ENCODE measurements at places on chromosomes 6 and 20.

DNA sequence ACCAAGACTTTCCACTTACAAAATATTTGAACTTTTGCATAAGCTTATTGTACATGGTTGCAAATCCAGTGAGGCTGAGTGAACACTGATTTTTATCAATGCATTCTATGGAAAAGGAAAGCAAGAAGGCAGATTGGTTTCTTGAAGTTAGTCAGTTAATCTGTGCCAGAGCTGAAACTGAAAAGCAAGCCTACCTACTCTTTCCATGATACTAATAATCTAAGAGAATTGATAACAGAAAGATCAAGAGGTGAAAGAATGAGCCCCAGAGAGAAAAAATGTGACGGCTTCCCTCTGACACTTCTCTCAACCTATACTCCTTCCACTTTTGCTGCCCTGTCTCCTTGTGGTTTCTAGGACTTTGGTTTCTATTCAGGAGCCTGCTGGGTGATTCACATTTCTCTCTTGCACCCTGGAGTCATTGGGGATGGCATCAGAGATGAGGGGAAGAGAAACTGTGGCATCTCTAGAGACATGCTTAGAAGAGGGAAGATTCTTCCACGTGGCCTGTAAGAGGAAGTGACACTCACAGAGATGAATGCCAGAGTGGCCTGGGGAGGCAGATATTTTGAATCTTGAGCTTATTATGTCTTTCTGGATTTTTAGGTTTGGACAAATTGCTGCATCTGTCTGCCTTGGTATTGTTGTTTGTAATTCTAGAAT, 158.6 kb upstream of the RIMS1 start:
- DNase-seq: no peak

DNA sequence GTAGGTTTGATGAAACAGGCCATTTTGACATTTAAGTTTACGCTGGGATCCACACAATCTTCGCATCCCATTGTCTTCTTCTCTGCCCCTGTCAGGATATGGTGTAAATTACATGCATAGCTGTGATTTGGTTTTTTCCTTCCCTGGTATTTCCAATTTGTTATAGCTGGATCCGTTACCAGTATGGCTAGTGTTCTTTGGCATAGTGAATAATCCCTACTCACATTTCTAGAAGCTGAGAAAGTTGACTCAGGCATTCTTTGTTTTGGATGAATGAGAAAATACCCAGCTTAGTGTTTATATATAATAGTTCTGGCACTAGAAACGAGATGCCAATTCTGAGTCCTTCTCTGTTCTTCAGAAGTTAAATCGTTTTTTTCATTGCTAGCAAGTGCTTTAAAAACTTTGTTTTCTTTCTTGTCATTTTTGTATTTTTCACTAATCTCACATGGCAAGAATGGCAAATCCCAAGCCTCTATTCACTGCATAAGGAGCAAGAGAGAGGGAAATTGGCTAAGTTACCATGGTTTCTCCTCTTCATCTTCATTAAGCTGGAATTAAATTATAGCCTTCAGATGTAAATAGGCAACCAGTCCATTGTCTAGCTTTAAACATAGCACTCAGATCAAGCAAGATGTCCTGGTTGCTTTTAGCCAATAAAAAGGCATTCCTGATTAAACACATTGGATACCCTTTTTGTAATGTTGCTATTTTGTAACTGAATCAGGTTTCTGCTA, 91.9 kb upstream of the LAMP5 start:
- DNase-seq: no peak

DNA sequence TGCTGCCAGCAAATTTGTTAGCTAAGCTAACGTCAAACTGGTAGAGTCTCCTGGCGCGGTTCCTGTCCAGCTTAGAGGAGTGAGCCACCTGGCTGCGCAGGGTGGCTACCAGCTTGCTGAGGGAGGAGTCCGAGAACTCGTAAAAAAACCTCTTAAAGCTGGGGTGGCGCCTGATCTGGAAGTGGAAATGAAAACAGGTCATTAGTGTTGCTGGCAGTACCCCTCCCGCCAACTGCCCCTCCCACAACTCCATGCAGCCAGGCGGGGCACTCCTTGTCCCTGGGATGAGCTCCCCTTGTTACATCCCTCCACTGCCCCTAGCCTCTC, 17.3 kb downstream of the BNIP5 start:
- DNase-seq: no peak

DNA sequence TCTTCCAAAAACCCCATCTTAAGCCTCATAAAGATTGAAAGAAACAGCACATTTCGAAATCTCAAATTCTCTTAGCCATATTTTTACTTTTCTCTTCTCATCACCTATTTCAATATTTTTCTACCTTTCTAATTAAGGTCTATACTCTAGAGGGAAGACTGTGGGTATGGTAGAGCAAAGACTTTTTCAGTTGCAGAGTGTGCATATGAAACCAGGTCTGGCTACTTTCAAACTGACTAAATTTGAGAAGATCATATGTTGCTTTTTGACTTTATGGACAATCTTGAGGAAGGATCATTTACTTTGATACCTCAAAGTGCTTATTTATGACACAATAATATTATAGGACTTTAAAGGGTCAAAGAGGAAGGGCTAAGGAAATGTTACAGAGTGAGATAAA, 20.7 kb downstream of the FILIP1 start:
- DNase-seq: no peak

GRCh38 chr6:96939007-96939805, 14.7 kb downstream of the KLHL32 start:
- no peak for DNase-seq

DNA sequence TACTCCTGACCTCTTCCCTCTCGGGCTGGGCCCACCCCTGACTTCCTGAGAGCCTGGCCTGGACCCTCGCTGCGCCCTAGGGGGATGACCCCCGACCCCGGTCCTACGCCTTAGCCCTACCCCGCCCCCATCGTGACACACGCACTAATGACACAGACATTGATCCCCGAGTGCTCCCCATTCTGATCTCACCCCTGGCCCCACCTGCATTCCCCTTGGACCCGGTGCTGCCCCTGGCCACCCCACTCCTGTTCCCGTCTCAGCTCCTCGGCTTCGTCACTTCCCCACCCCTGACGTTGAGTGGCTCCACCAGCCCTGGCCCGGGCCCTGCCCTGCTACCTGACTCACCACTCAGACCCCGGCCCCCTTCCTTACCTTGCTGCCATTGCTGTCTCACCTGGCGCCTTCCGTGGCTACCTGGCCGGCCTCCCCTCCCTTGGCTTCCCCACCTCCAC, 12.1 kb downstream of the RBCK1 start:
- no peak for DNase-seq

DNA sequence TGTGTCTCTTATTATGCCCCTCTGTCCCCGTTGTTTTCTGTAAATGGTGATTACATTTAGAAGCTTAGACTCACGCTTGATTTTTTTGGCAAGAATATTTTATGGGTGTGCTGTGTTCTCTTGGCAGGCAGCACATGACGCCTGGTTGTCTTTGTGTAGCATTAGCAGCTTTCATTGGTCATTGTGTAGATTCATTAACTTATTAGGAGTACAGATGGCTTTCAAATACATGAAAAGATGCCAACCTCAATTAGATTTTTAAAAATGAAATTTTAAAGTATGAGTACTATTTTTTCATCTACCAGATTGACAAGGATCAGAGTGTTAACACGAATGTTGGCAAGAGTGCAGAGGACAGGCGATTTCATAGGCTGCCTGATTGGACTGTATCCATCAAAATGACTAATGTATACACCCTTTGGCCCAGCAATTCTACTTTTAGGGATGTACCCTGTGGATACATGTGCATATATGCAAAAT, 15.2 kb downstream of the COX4I2 start:
- DNase-seq: no peak

GRCh38 chr6:92989656-92990055, 429.7 kb downstream of the EPHA7 start:
- DNase-seq: no peak

DNA sequence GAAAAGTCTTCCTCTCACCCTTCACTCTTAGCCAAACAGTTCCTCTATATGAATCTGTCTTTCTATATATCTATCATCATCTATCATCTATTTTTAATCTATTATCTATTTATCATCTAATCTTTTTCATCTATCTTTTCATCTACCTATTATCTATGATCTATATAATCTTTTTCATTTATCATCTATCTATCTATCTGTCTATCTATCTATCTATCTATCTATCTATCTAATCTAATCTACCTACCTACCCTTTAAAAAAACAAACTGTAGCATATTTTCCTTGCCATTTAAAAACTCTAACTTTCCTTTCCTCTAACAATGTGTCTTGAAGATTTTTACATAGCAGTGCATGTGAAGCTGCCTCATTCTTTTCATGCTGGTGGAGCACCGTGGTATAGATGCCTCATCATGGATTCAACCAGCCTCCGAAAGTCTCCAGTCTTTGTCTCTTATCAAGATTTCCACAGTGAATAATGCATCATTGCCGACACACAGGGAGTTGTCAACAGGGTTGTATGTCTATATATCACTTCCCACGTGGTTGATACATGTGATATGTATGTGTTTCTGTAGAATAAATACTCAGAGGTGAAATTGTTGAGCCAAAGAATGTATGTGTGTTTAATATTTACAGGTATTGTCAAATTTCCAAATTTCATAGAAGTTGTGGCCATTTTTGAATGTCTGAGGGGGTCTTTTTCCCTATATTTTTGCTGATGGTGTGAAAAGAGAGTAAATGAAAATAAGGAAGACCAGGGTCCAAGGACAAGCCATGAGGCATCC, 51.3 kb downstream of the VEGFA start:
- DNase-seq: no peak

- no peak for DNase-seq
These were observed 4.2 kb downstream of the GSTA2 start for GRCh38 chr6:52759085-52759484.

Measured in stimulated activated CD4-positive, alpha-beta T cell treated with anti-CD3 and anti-CD28 coated beads, TNF-alpha, amount 100 ng/mL, for 48 hours (primary cell).